ENCODE measurements at places on chromosomes 3 and 15.
A peak's percentile ranks its signal among the peaks of the same experiment; 100 is the strongest.

DNA sequence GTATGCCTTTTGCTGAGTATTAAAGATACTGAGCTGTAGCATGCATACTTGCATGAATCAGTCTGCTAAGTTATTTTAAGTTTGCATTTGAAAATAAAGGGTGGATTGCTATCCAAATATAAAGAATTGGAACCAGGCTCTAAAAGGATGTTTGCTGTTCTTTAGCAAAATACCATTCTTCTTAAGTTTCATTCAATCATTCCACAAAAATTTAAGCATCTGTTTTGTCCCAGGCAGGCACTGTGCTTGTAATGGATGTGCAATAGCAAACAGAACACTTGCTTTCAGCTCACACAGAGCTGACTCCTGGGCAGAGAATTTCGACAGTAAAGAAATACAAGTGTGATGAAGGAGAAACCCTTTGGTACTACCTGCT lies 151.1 kb downstream of the PGPEP1L start:
- DNase-seq: no peak

DNA sequence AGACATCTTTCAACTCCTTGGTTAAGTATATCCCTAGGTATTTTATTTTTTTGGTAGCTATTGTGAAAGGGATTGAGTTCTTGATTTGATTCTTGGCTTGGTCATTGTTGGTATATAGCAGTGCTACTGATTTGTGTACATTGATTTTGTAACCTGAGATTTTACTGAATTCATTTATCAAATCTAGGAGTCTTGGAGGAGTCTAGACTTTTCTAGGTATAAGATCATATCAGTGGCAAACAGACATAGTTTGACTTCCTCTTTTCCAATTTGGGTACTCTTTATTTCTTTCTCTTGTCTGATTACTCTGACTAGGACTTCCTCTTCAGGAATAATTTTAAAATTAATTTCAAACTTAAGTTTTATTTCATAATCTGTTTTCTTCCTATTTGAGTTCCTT lies 125.2 kb downstream of the OCA2 start:
- no peak for DNase-seq

- no peak for DNase-seq
These were observed 37.5 kb upstream of the CLRN1 start for GRCh38 chr3:151009981-151010380.

DNA sequence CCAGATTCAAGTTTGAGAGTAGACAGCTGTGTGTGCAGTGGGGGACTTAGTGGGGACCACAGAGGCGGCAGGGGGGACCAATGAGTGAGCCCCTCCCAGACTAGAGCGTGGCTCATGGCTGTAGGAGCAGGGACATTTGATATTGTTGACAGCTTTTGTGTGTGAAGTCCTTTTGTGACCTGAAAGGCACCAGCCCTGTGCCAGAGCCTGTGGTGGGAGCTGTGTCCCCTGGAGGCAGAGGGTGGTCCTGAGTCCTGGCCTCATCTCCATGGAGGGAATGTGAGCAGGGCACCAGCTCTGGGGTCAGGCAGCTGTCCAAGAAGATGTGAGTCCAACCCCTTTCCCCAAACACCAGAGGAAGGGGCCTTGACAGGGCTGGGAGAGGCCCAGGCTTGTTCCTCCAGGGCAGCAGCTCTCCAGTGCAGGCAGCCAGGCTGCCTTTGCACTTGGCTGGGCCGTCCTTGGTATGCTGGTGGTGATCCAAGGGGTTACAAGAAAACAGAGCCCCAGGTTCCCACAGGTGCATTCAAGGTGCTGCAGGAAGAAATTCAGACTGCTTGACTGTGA lies 10.1 kb upstream of the C3orf22 start:
- no peak for DNase-seq

DNA sequence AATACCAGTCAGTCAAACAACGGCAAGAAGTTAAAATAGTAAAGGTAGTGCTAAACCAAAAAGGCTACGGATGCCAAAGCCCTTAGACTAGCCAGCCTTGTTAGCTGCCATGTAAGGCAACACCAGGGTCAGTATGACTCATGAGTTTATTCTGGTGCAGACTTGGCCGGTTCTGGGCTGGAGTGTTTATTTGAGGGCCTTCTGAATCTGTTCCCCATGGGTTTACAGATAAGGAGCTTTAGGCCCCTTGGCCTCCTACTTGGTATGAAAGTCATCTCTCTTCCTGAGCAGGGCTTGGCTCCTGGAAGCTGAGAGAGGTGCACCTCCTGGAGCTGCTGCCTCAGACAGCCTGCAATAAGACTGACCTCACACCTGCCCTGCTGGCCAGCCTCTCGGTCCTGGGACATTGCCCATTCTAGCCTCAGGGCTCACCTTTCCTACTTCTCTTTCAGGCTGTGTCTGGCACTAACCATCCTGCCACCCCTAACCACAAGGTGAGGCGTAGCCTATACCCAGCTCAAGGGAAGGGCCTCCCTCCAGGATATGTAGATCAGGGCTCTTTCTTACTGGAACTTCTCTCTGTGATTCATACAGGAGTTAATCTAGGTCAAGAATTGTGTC lies 10.4 kb upstream of the RTP1 start:
- no peak for DNase-seq

DNA sequence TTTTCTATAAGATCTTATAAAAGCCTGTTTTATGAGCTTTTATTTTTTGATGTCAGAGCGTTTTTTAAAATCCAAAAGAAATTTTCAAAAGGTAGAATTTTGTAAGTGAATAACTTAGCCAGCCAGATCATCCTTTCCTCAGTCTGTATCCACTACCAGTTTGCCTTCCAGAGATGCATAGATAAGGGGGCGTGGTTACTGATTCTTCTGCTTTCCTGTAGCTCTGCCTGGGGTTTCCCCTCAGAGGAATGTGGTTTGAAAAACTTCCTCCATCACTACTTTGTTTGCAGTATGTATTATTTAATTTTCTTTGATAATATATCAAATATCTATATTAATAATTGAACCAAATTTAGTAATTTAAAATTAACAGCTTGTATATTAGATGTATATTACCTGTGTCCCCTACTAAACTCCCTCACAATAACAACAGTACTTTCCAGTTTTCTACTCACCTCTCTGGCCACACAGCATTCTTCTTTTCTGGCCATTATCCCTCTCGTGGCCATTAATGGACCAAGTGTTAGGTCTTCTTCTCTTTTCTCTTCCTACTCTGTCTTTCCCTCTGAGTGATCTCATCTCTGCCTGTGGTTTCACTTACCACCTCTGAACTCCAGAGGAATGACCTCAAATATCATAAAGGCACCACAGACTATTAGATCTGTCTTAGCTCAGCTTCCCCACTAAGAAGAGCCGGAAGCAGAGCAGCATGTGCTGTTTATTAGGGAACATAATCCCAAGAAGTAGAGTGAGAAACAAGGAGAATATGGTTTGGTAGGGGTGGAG lies 239.7 kb downstream of the UBE2E2 start:
- DNase-seq: no peak

DNA sequence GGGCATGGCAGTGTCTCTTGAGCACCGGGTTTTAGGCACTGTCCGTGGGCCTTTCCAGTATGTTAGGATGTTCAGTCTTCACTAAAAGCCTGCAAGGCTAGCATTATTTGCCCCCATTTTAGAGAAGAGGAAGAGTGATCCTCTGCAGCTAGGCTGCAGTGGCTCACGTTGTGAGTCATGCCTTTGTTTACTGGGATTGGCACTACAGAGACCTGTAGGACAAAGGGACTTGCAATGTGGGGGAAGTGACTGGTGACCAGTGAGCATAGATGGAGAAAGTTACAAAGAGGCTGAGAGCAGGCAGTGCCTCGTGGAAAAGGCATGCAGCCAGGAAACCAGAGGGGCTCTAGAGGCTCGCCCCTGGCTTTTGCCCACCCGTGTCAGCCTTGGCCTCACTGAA lies 26.8 kb upstream of the CPNE9 start:
- no peak for DNase-seq

GRCh38 chr3:73773233-73773632 lies 148.5 kb upstream of the PDZRN3 start:
- peak; percentile 50 for DNase-seq

DNA sequence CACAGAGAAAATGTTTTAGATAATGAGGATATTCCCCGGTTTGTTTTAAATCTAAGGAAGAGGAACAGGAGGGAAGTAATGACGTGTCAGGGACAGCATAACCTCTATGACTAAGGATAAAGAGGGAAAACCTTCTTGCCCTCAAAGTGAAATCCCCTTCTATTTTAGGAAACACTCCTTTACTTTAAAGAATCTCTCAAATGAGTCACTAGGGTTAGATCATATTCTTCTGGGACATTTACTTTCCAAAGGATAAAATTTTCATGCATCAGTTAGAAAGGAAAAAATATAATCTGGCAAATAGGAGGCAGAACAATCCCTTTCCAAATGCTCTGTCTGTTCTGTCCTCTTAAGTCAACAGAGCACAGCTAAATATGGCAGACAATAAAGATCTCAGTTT lies 43.2 kb upstream of the UBE2E2 start:
- DNase-seq: no peak

DNA sequence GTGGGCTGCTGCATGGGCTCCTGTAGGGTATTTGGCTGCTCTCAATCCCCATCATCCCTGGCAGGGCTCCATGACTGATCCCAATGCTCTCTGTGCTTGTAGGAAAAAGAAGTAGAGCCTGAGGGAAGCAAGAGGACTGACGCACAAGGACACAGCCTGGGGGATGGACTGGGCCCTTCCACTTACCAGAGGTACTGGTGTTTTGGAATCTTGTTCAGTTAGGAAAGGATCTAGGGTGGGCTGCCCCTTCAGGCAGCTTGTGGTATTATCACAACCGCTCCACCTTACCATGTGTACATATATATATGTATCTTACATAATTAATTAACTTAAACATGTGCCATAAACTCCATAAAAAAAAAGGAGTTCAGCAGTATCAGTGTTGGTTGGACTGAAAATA lies 1.3 kb downstream of the SLC28A2 start:
- DNase-seq: no peak

GRCh38 chr15:76954744-76955143 lies 23.2 kb downstream of the RCN2 start:
- no peak for DNase-seq

DNA sequence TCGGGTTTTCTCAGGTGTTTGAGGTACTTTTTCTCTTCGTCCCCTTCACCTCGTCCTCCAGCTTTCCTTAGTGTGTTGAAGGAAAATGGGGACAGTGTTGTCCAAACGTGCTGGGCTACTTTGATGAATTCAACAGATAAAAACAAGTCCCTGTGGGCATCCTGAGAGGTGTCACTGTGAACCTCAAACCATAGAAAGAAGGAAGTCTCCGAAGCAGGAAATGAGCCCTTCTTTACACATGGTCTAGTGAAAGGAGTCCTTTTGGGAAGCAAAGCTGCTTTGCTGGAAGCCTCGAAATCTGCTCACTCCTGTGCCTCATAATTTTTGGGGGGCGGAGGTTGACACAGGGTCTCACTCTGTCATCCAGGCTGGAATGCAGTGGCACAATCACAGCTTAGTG lies 10.6 kb downstream of the IL17RB start:
- DNase-seq: no peak

GRCh38 chr15:64572856-64573255 lies 112.5 kb downstream of the ZNF609 start:
- no peak for DNase-seq

- DNase-seq: no peak
These were observed 84.1 kb upstream of the PRR23C start for GRCh38 chr3:139128803-139129202.

All from right hindlimb (tissue), 1 donor.